ENCODE measurements at places on chromosomes 13 and 19.

GRCh38 chr19:33683881-33684537, 62.3 kb downstream of the CHST8 start:
- no peak for DNase-seq

DNA sequence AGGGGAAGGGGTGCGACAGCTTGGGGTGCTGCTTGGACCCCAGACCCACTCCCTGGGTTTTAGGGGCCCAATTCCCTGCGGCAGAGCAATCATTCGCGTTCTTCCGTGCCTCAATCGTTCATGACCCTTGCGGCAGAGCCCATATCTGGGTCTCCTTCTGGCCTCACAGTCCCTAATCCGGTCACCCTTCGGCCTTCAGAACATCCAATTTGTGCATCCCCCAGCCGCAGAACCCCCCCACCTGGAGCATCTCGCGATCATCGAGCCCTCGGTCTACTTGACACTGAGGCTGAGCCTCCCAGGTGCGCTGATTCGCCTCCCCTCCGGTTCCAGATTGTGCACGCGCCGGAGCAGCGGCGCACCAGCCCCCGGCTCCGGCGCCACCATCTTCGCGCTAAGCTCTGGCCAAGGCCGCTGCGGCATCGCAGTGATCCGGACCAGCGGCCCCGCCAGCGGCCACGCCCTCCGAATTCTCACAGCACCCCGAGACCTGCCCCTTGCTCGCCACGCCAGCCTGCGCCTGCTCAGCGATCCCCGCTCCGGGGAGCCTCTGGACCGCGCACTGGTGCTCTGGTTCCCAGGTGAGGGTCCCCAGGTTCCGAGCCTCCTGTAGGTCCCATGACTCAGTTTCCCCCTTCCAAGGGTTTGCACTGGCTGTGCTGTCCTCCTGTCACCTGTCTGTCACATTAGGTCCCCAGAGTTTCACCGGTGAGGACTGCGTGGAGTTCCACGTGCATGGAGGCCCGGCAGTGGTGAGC, 501 bp downstream of the GTPBP3 start:
- DNase-seq: no peak

DNA sequence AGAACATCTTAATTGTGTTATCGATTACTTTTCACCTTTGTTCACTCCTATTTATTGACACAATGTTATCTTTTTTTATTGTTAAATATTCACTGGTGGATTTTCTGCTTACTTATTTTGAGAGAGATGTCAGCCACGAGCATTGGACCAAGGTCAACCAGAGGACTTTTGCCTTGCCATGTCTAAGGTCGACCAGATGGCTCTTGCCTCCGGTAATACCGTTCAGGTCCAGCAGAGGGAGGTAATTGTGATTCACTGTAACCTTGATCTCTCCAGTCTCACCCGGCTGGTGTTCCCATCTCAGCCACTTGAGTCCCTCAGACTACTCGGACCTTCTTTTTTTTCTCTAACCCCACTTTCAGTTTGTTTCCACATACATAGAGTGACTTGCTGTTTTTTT, 1438.1 kb downstream of the UQCRFS1 start:
- peak; percentile 18 for DNase-seq

DNA sequence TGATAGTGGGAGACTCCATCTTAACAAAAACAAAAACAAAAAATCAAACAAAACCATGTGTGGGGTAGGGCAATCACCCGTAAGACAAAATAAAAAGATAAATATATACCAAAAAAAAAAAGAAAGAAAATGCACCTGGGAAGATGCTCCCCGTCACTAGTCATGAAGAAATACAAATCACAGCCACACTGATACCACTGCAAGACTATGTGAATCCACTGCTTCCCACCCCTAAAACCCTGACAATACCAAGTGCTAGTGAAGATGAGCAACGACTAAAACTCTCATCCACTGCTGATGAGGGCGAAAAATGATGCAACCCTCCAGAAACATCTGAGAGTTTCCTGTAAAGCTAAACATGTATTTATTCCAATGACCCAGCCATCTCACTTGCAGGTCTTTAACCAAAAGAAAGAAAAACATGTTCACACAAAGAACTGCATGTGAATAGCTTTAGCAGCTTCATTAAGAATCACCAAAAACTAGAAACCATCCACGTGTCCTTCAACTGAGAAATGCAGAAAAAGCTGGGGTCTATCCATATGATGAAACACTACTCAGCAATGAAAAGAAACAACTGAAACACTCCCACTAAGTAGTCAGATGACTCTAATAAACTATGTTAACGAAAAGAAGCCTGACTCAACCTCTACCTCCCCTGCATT, 31.7 kb downstream of the BRD4 start:
- no peak for DNase-seq

- DNase-seq: no peak
Observed at GRCh38 chr19:50833117-50833801, at the start of gene KLK15. Gene KLK15 (minus strand): TSS chr19:50833574. CDS start chr19:50831492, 2,082 bp downstream.

DNA sequence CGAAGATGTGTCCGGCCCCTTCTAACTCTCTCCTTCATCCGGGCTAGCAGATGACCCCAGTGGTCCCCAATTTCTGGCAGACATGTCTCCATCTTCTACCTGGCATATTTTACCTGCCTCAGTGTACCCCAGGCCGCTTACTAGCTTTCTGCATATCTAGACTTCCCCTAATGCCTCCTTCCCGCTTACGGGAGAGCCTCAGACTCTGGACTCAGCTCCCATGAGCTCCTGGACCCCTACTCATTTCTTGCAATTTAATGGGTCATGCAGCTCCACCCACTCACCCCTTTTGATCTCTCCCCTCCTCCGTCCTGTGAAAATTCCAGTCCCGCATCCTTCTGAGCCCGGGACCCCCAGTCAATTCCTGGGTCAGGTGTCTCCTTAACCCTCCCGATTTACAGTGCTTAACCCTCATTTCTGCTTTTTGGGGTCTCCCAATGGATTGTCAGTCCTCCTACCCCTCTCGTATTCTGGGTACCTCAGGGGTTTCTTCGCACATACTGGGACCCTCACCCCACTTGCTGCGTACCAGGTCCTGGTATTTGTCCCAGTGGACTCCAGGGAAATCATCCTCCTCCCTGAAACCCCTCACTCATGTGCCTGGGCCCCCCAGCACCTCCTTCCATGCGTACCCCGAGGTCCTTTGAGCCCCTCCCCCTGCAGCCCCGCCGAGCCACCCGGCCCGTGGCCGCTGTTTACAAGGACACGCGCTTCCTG, 500 bp upstream of the JUNB start:
- no peak for DNase-seq

GRCh38 chr19:45623984-45624383, 15.2 kb downstream of the EML2 start:
- no peak for DNase-seq

GRCh38 chr13:44406617-44407016, 33.0 kb downstream of the SERP2 start:
- DNase-seq: no peak

DNA sequence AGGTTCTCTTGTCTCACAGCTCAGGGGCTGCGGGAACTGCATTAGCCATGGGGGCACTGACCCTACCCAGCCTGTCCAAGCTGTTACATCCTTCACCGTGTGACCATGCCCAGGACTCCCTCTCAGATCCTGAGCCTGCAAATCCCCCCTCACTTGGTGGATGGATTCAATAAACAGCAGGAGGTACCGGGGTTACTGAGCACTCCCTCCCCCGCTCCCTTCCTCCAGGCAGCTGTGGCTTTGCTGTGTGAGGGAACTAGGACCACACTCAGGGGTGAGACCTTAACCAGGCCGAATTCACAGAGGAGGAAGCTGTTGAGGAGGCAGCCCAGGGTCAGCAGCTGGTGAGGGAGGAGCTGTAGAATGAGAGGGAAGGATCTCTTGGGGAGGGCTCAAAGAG, 27.0 kb upstream of the CEACAM1 start:
- DNase-seq: no peak

GRCh38 chr19:8482696-8483095, 19.7 kb downstream of the PRAM1 start:
- no peak for DNase-seq

DNA sequence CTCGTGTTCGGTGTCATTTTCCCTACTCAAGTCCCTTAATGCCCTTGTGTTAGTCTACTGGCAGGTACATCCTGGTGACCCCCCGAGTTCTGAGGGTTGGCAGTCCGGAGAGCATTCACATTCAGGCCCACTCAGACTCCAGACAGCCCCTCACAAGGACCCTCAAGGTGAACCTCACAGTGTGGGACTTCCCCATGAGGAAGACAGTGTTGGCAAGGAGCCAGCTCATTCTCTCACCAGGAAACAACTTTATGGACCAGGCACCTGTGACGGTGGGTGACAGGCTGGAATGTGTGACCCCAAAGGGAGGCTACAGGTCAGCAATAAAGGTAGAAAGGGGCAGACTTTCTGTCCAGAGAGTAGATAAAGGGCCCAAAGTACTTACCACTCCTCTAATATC, 24.5 kb downstream of the RDH8 start:
- DNase-seq: no peak

GRCh38 chr13:110274687-110275086, 32.3 kb downstream of the COL4A1 start:
- no peak for DNase-seq

DNA sequence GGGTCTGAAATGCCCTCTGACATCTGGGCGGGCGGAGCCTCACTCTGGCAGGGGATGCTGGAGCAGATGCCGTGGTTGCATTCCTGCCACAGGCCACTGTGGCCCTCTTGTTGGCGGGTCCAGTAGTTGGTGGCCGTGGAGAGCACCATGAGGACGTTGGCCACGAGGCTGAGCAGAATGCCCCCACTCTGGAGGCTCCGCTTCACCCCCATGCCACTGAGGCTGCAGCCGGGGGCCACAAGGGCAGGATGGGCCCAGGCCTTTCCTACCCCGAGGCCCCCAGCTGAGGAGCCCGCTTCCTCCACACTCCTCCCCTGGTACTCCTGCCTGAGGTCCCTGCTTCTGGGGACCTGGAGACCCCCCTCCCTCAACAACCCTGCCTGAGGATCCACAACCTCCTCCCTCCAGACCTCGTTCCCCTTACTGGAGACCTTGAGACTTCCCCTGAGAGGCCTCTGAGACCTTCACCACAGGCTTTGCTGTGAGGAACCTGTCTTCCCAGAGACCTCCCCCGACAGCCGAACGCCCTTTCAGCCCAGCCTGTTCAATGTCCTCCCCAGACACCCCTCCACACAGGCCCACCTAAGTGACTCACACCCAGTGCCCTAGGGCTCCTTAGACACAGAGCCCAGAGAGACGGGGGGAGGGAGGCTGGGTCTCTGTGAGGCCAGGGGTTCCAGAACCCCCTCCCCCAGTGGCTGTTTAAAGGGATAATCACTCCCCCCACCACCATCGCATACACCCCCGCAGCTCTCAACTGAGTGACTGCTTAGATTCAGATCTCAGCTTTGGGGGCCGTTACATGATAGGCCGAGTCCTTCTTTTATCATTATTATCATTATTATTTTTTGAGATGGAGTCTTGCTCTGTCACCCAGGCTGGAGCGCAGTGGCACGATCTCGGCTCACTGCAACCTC, at the start of gene CLDND2:
Gene CLDND2, minus strand, starts transcription at position 638 of the 917 bp plus-strand sequence. Its CDS starts 426 bp downstream, at position 212.
- no peak for DNase-seq

GRCh38 chr13:44174769-44175425, 198.7 kb upstream of the SERP2 start:
- no peak for DNase-seq

DNA sequence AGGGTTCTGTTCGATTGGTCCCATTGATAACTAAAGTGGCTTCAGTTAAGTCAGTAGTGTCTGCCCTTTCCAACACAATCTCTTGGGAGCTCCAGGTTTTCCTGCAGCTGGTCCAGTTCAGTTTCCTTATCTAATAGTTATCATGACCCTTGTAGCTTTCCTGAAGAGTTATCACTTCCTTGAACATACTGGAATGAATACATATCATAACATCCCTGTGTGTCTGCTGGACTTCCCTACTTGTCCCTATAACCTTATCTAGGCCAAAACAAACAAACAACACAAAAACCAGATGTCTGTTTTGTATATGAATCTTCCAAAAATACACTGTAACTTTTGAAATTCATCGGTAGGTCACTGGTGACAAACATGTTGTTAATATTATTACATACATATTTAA, 167.6 kb downstream of the DCT start:
- DNase-seq: no peak

DNA sequence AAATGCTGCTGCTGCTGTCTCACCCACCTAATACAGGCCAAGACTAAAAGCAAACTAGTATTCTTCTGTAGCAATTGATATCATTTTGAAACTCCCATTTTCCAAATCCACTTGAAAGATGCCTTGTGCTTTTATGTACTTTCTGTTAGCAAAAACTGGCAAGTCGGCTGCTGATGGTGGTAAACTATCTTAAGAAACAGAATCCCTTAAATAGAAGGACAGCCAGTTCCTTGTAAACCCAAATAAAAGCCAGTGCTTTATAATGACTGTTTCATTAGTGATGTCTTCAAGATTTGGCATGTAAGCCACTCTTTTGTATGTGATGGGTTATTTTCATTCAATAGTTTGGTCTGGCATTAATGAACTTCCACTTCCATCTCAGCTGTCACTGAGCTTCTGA, 5.2 kb downstream of the FAM124A start:
- no peak for DNase-seq
